NCI-H2081 treated with DMSO at 0.1 percent for 48 hours (cell line): ENCODE measurements at places on chromosomes 2 and 18.
A peak's percentile ranks its signal among the peaks of the same experiment; 100 is the strongest.

- DNase-seq: no peak
Measured at GRCh38 chr2:207503234-207503633, 26.5 kb upstream of the CREB1 start.

GRCh38 chr2:95539836-95540235, 52.0 kb upstream of the TRIM43 start:
- no peak for DNase-seq

GRCh38 chr2:159605441-159606178, 10.7 kb downstream of the BAZ2B start:
- no peak for DNase-seq

DNA sequence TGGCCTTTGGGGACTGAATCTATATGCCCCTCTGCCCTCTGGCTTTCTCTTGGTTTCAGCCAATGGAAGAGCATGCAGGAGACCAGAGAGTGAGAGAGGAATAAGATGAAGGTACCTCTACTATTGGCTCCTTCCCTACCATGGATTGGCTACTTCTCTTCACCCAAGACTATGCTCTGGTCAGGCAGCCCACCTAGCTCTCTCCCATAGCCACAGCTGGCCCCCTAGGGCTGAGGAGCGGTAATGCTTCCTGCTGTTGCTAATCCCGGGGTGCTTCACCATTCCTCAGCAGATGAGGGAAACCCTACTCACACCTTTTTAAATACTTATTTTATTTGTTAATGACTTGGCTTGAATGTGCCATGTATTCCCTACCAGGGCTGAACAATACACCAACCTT, 142.4 kb downstream of the MREG start:
- no peak for DNase-seq

DNA sequence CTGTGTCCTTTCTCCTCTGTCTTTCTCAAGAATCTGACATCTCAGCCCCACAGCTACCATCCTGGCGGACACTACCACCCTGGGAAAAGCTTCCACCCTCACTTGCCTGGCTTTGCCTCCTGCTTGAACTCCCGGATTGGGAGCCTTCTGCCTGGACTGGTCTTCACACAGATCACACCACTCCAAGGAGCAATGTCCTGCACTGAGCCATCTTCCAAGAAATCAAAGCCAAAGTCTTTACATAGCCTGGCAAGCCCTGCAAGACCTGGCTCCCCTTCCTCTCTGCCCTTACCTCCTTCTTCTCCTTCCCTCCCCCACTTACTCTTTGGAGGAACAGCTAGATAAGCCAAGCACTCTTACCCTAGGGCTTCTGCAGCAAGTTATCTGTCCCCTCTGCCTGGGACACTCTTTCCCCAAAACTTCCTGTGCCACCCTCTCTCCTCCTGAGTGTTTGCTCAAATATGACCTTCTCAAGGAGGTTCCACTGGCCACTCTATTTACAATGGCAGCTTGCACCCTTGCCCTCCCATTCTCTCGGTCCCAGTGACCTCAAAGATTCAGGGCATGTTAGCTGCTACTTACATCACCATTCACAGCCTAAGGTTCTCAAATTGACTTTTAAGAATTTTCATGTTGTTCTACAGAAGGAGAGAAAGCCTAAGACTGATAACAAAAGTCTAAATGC, 9.7 kb downstream of the ATP8B1 start:
- no peak for DNase-seq

GRCh38 chr2:106700616-106701015, 185.4 kb downstream of the ST6GAL2 start:
- DNase-seq: no peak

GRCh38 chr2:220279372-220279771, 651.9 kb downstream of the SLC4A3 start:
- no peak for DNase-seq

- DNase-seq: no peak
Measured at GRCh38 chr2:223786236-223786635, 51.1 kb downstream of the AP1S3 start.

DNA sequence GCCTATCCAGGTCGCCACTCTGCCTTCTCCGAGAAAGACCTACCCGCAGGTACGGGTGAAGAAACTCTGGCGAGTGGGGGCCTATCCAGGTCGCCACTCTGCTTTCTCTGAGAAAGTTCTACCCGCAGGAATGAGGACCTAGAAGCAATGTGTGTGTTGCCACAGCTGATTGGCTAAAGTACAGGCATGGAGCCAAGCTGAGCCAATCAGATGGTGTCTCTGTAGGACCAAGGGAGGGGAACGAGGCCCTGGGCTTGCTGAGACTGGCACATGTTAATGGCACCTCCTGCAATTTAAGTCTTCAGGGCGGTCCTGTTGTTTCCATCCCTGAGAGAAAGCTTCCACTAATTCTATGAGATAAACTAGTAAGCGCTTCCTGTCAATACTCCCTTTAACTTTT, 82.3 kb downstream of the KCTD1 start:
- DNase-seq: no peak

- no peak for DNase-seq
Measured at GRCh38 chr2:64982311-64982857, 6.8 kb upstream of the SLC1A4 start.

GRCh38 chr2:208072250-208072892, 47.0 kb upstream of the PLEKHM3 start:
- peak; percentile 15 for DNase-seq

- no peak for DNase-seq
Measured at GRCh38 chr2:237650455-237650850, 23.1 kb downstream of the LRRFIP1 start.

DNA sequence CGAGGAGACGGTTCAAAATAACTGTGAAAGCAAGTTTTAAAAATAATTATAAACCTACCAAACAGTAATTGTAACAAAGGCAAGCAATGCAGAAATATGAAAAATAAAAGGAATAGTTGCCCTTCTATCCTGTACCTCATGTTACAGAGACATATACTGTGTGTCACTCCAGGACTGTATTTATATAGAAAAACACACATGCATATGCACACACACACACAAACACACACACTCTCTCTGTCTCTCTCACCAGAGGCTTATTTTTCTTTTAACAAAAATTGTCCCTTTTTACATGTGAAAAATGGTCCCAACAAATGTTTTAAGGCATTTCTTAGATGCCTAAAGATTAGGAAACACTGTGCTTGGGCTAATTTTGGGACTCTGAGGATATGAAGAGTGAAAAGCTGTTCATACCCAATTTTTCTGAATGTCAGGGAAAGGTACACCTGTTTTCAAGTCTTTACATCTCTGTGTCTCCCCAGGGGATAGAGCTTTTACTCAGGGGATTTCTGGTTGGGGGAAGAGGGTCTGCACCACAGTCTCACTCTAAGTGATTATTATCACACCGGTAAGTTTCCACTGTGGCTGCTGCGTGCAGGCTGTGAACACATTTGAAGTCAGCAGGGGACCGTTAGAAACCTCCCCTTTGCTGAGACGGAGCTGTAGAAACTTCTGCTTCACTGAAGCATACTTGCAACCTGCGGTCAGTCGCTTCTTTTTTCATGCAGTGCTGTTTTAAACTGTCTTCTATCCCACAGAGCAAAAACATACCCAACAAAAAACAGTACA, 51.4 kb upstream of the SPAG16 start:
- no peak for DNase-seq

GRCh38 chr2:74439803-74440377, 1.8 kb downstream of the RTKN start:
- DNase-seq: no peak

GRCh38 chr2:214889301-214889700, 79.8 kb upstream of the BARD1 start:
- DNase-seq: no peak

DNA sequence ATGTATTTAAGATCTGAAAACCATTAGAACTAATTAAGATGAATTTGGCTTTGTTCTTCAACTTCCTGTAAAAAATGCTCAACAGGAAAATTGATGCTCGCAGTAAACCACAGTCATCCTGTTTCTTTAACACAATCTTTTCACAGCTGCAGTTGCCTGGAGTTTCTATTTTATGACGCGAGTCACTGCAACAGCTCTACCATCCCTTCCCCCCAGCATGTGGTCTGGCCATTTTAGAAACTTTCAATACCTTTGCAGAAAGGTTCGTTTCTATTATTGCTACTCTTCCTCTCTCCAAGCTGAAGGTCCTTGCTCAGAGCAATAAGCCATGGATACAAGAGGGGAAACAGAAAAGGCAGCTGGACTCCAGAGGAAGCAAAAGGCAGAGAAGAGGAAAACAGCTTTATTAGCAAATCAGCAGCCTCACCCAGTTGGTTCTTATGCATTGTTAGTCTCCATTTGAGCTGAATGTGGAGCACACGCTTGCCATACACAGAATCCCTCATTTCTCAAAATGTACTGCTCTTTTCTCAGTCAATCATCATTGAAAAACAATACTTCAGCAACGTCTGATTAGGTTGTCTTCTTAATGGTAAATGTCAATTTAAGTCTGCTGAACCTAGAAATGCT, 3.9 kb downstream of the WIPF1 start:
- DNase-seq: no peak

DNA sequence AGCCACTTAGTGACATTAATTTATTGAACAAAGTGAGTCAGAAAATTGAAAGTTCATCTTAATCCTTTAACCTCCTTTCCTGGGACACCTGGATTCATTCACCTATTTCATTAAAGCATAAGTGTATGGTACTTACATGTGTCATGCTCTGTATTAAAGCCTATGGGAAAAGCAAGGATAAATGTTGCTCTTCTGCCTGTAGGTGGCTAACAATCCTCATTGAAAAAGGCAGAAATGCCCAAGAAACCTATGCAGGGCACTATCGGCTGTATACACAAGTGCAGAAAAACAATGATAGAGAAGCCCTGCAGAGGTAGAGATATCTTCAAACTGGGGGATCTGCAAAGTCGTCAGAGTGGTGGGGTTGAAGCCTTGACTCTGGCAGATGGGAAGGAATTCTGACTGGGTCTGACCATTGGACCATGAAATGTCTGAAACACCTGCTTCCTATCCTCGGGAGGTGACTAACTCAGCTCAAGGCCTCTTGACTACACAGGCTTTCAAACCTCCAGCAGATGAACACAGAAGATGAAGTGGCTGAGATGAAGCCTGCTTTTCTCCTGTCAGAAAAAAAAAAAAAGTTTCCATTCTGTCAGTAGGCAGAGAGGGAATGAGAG, 83.1 kb downstream of the DCC start:
- no peak for DNase-seq

GRCh38 chr2:95393901-95394300, 8.6 kb upstream of the FAHD2A start:
- no peak for DNase-seq
